ENCODE measurements at places on chromosomes 7 and 10.

GRCh38 chr7:96685755-96686154, 23.9 kb downstream of the SEM1 start:
- DNase-seq: no peak

GRCh38 chr7:55128693-55129394, 110.0 kb downstream of the EGFR start:
- no peak for DNase-seq

GRCh38 chr7:112010109-112010508, 196.1 kb downstream of the DOCK4 start:
- DNase-seq: no peak

GRCh38 chr7:64876792-64877713, 26.0 kb upstream of the ZNF273 start:
- no peak for DNase-seq

GRCh38 chr10:13716081-13717071, 129.6 kb downstream of the PRPF18 start:
- no peak for DNase-seq

All from LoVo (cell line).